ENCODE measurements at places on chromosomes 3 and 15. TPM values are rescaled to one million over a fixed set of nuclear protein-coding genes. Genes with fewer than 3 reads are reported as not detected.

DNA sequence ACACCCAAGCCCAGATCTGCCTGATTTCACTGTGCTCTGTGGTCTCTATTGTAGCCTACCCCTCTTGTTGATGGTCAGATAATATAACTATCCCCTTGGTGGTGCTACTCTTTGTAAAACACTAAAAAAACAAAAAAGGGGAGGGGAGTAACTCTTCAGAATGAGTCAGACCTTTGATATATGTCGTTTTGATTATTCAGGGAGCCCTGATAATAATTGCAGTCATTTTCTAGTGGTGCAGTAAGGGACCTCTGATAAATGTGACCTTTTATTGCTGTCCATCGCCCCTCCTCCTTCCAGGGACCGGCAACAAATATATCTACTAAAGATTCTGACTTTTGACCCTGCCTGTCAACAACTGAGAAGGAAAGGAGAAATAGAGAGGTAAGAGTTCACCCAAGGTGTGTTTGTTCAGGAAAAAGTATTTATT, 45.1 kb upstream of the MAGI1 start:
- no peak for DNase-seq

The SUSD5 gene
- total RNA-seq, result 4.6 TPM

- peak; percentile 100 for DNase-seq
Observed at GRCh38 chr15:38130740-38131498, 121.7 kb upstream of the SPRED1 start.

The NEO1 gene
- 4.1 TPM for total RNA-seq

GRCh38 chr3:184184546-184185230, 1.3 kb upstream of the ABCF3 start:
- no peak for DNase-seq

DNA sequence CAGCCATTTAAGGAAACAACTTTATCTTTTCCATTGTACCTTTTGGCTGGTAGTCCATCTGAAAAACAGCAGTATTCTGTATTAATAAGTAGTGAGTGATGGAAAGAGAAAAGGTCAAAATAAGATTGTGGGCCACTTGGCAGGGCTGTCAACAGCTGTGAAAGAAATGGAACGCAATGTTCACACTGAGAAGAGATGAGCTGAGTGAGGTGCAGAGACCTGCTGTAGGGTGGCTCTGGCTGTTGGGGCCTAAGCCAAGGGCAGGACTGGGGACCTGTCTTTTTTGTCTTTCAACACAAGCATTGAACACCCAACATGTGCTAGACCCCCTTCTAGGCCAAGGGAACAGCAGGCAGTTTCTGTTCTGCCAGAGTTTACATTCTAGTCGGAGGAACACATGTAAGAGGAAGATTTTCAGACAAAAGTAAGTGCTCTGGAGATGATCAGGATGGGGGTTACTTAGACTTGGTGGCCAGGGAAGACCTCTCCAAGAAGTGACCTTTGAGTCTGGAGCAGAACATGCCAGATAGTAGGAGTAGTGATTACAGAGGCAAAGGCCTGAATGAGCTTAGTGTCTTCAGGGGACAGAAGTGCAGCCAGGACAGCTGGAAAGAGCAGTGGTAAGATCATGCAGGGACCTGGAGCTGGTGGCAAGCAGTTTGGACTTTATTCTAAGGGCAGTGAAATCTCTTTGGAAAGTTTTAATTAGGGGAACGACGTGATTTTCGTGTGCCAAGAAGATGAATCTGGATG, 29.6 kb downstream of the TSEN2 start:
- DNase-seq, result no peak

DNA sequence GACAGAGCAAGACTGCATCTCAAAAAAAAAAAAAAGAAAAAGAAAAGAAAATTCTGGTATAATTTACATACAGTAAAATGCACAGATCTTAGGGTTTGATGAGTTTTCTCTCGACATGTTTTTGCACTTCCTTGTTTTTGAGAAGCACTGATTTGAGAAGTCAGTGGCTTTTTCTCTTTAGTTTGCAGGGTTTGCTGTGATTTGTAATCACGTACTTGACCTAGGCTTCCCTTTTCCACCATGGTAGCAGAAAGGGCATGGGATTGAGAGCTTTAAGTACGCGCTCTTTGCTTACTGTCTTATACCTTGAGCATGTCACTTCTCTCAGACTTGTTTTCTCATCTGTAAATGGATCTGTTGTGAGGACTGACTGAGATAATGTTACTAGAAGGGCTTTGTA, 4.1 kb downstream of the VHL start:
- DNase-seq, result no peak

GRCh38 chr15:62363913-62364312, 198.8 kb upstream of the C2CD4B start:
- no peak for DNase-seq

The PLSCR5 gene
- not detected for total RNA-seq

GRCh38 chr15:97301166-97301565, 659.3 kb upstream of the ARRDC4 start:
- no peak for DNase-seq

GRCh38 chr15:98689431-98689861, 41.1 kb downstream of the IGF1R start:
- DNase-seq, result peak; percentile 54
